ENCODE measurements at places on chromosomes 11 and 22.

GRCh38 chr11:113723787-113724186, 17.7 kb upstream of the TMPRSS5 start:
- DNase-seq: no peak

GRCh38 chr11:69476509-69476961, 4.9 kb upstream of the LINC01488 start:
- DNase-seq: no peak

DNA sequence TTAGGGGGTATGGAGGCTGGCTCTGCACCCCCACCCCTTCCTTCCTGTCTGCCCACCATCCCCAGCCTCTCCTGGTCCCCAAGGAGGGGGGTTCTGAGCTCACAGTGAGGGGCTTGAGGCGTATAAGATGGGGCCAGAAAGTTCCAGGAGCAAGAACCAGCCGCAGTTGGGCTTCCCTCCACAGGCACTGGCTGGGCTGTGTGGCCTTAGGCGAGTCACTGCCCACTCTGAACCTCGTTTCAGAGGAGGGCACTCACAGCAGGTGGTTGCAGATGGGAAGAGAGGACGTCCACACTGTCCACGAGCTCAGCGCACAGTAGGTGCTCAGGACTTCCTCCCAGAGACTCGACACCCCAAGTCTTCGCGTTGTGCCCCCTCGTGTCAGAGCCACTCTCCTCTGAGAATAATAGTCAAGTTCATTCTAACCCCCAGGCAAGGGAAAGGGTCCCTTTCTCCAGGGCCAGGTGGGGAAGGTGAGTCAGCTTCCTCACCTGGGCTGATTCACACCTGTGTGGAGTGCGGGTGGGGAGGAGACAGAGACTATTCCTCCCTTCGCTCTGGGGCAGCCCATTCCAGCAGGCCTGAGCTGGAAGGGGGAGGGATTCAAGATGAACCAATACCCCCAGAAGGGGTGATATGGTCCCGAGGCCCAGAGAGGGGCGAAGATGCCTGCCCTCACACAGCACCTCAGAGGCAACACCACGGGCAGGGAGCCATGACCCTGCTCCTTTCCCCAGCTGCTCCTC, 29.3 kb downstream of the RPL3 start:
- DNase-seq: no peak

GRCh38 chr11:45300715-45301114, 14.6 kb upstream of the SYT13 start:
- DNase-seq: no peak

- DNase-seq: no peak
Observed at GRCh38 chr11:67022961-67023956, at the start of gene SYT12. SYT12 (plus strand) TSS chr11:67023134; CDS start chr11:67030145, 7,011 bp downstream.

GRCh38 chr22:27438271-27438980, 363.1 kb downstream of the MN1 start:
- no peak for DNase-seq

DNA sequence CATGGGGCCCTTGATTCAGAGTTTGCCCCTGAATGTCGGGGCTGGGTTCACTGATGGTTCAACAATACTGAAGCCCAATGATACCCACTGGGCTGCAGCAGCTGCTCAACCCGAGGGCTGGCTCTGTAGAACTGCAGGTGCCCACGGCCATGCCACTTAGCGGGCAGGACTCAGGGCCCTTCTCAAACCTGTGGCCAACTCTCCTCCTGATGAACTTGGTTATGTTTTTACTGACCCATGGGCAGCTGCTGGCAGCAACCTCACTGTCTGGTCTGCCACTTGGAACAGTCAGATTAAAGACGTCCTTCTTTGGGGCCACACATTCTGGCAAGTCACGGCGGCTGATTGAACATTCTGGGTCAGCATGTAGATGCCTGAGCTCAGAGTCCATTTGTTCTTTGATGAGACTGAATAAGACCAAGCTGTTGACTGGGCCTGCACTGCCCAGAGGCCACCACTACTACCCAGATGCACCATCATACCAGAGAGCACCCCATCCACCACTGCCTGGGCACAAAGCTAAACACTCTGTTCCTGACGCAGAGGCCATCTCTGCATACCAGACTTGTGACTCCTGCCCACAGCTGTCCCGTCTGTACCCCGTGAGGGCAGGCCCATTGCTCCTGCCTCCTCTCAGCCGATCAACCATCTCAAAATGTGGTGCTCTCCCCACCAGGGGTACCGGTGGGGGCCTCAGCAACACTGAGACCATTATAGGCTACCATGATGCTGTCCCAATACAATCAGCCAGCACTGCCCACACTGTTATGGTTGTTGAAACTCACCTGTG, 67.8 kb downstream of the SHANK2 start:
- no peak for DNase-seq

DNA sequence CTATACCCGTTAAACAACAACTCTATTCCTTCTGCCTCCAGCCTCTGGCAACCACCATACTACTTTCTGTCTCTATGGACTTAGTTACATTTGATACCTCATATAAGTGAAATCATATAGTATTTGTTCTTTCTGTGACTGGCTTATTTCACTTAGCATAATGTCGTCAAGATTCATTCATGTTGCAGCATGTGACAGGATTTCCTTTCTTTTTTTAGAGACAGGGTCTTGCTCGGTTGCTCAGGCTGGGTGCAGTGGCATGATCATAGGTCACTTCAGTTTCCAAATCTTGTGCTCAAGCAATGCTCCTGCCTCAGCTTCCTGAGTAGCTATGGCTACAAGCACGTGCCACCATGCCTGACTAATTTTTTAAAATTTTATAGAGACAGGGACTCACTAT, 29.4 kb upstream of the SORL1 start:
- no peak for DNase-seq

DNA sequence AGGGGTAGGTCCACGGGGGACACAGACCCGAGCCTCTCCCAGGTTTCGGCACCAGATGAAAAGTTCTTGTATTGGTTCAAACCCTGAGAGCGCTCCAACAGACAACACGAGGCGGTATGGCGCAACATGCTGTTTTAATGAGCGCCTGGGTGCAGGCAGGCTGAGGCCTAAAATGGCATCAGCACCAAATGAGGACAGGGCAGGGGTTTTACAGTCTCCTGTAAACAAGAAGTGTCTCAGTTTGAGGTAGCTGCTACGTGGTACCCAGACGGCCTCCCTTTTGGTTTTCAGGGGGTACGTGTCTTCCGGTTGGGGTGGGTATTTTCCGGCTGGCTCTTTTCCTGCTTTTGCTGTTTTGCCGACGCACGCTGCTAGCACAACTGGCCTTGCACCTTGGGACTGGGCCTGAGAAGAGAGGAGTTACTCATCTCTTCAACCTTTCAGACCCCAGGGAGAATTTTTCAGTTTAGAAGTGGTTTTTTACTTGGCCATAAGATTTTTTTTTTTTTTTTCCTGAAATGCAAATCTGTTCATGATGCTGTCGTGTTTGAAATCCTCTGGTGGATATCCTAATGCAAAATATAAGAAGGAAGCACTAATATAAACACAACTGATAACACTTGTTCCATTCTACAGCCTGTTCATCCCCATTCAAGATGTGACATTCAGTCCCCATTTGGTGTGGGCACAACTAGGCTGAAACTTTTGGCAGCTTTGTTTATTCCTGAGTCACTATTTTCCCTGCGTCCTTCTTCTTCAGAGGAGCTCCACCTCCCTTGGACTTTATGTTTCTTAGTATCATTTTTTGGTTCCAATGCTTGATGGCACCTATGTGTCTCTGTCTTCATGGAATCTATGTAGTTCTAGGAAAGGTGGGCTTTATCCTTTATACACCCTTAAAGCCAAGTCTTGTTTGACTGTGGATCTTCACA, 6.5 kb downstream of the PPFIBP2 start:
- no peak for DNase-seq

- DNase-seq: no peak
Observed at GRCh38 chr22:20241579-20242392, 26.3 kb downstream of the RTN4R start.

GRCh38 chr11:68506908-68507307, 46.4 kb downstream of the PPP6R3 start:
- DNase-seq: no peak

- no peak for DNase-seq
Observed at GRCh38 chr11:12077535-12078280, 32.7 kb upstream of the MICAL2 start.

GRCh38 chr22:49937758-49938564, 19.5 kb downstream of the CRELD2 start:
- no peak for DNase-seq

DNA sequence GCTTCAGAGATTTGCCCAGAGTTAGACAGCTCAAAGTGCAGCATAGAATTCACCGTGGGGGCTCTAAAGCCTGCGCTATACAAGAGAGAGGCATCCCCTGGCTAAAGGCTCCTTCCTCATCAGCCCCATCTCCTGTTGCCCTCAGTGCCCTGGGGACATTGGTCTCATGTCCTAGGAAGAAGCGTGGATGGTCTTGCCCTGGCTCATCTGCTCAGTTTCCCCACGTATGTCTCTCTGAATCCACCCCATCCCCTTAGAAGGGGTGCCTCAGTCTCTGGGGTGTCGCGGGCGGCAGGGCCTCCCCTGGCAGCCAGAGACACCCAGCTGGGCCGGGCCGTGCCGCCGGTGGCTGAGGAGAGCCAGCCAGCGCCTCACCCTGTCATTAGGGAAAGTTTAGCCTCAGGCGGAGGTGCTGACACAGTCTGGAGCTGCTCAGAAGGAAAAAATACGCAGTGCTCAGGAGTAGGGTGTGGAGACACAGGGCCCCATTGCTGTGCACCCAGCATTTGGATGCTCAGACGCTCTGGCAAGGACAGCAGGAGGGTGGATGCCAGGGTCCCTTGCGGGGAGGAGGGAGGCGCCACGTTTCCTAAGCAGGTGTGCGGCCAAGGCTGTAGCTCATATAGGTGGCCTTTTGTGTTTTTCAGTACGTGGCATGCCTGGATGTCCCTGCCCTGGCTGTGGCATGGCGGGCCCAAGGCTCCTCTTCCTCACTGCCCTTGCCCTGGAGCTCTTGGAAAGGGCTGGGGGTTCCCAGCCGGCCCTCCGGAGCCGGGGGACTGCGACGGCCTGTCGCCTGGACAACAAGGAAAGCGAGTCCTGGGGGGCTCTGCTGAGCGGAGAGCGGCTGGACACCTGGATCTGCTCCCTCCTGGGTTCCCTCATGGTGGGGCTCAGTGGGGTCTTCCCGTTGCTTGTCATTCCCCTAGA, 1.3 kb downstream of the SLC39A13 start:
- no peak for DNase-seq

DNA sequence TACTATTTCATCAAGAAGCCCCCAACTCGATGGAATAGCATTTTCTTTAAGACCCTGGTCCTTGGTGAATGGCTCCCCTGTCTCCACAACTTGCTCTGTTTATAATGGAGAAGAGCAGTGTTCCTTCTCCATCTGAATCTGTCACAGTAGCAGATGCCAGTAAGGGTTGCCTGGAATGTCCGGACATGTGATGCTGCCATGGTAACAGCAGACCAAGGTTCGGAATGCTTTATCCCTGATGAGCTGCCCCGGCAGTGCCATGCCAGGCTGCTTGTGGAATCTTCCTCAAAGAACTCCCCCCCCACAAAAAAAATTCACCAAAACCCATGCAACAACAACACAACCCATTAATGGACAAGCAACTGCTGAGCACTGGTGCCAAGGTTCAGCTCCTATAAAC, 72.5 kb downstream of the KCNC1 start:
- no peak for DNase-seq

DNA sequence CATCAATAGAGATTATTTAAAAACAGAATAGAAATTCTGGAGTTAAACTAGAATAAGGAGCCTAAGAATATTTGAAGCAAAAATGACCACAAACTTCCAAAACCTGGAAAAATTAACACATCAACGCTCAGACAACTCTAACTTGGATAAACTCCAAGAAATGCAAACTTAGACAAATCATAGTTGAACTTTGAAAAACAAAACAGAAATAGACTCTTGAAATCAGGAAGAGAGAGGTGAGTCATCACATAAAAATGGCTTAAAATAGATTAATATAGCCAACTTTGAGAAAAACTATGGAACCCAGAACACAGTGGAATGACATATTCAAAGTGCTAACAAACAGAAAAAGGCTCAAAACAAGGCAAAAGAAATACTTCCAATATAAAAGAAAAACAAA, 974.2 kb downstream of the JRKL start:
- DNase-seq: no peak

DNA sequence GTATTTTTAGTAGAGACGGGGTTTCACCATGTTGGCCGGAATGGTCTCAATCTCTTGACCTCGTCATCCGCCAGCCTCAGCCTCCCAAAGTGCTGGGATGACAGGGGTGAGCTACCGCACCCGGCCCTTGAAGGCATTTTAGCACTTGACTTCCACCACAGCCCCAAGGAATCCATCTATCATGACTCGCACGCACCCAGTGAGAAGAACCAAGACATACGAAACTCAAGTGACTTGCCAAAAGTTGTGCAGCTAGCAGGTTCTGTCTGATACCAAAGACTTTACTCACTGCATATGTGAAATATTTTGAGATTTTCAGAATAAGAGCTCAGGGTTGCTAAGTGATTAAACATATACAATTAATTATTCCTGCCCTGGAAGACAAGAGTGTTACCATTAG, 21.0 kb downstream of the FLI1 start:
- no peak for DNase-seq

GRCh38 chr22:43833286-43834240, 21.5 kb upstream of the EFCAB6 start:
- DNase-seq: no peak

- no peak for DNase-seq
Observed at GRCh38 chr22:21797444-21798221, 62.0 kb upstream of the YPEL1 start.

DNA sequence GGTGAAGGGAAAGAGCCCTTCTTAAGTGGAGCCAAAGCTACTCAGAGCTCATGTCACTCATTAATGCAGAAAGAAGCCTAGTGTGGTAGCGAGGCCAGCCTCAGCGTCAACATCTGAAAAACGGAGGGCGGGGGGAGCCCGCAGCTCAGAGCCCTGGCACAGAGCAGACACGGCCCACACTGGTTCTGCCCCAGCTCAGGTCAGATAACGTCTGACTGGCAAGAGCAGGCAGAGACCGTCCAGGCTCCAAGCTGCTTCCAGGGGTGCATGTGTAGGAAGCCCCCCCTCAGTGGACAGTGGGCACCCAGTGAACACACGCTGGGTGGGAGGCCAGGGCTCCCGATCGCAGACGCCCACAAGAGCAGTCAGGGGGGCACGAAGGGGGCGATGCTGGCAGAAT, 100.8 kb downstream of the SHANK2 start:
- no peak for DNase-seq

GRCh38 chr11:44776551-44777208, 49.9 kb downstream of the TSPAN18 start:
- DNase-seq: no peak

DNA sequence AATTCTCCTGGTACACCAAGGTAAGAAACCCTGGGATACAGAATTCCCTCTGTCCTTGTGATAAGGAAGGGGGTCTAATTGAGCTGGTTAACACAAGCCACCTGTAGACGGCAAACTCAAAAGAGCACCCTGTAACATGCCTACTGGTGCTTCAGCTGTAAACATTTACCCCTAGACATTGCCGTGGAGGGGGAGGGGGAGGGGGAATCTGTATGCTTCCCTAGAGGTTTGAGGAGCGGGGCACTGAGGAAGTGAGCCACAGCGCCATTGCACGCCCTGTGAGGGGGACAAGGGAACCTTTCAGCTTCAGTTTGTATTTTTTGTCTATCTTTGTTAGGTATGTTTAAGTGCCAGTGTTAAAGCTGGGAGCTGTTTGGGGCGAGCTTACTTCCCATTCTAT, 99.8 kb downstream of the AASDHPPT start:
- DNase-seq: no peak

Data from stimulated activated effector memory CD8-positive, alpha-beta T cell treated with anti-CD3 and anti-CD28 coated beads, Interleukin-12 subunit alpha, Interleukin-12 subunit beta, amount 100 ng/mL, for 72 hours (primary cell).